ENCODE measurements at places on chromosomes 7 and 10. TPM values are rescaled to one million over a fixed set of nuclear protein-coding genes. Genes with fewer than 3 reads are reported as not detected.

The CYP26A1 gene
- not detected for polyA plus RNA-seq

The PPP1R9A gene
- 0.63 TPM for polyA plus RNA-seq

GRCh38 chr7:27156508-27156898 is at the start of gene HOXA7:
TSS of gene HOXA7 (minus strand) at chr7:27156675. CDS start at chr7:27156545, 130 bp downstream.
- peaks cover 56% of the 10 kb centered on the region for H3K27me3 ChIP-seq
- no peak for DNase-seq
- peak within 1 kb of the TSS; percentile 75 for H3K4me3 ChIP-seq
- peak within 1 kb of the TSS; percentile 98 for H3K27ac ChIP-seq
- peaks cover 28% of the 10 kb centered on the region for H3K4me1 ChIP-seq

DNA sequence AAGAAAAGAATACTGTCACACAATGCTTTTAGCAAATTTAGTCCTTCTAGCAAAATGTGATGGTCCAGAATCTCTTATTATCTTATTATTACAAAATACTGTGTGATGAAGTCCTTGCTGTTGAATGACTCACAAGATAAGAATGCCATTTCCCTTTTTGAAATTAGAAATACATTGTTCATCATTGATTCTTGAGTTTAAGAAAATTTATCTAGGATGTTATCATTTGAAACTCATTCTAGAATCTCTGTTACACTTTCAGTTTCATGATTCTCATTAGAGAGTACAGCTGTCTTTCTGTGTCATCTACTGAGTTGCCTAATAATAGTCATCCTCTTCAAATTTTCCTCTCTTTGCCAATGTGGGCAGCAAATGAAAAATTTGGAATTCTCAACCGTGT is 9.6 kb downstream of the ZKSCAN5 start:
- peaks cover 4% of the 10 kb centered on the region for H3K36me3 ChIP-seq
- no peak overlapping the region for H3K4me3 ChIP-seq
- peaks cover 10% of the 10 kb centered on the region for H3K4me1 ChIP-seq
- DNase-seq, result no peak
- no peak overlapping the region for H3K27ac ChIP-seq
- no peaks in the 10 kb centered on the region for H3K27me3 ChIP-seq

- H3K4me1 ChIP-seq, result no peaks in the 10 kb centered on the region
- H3K27me3 ChIP-seq, result no peaks in the 10 kb centered on the region
- no peaks in the 10 kb centered on the region for H3K36me3 ChIP-seq
- no peak overlapping the region for H3K27ac ChIP-seq
- DNase-seq, result no peak
These were observed 15.0 kb downstream of the PTN start for GRCh38 chr7:137328373-137329120.

Data from naive B cell (primary cell).